ENCODE measurements at places on chromosomes 16 and 17.

- no peak for DNase-seq
Observed at GRCh38 chr17:66684731-66685130, 150.2 kb upstream of the CACNG5 start.

DNA sequence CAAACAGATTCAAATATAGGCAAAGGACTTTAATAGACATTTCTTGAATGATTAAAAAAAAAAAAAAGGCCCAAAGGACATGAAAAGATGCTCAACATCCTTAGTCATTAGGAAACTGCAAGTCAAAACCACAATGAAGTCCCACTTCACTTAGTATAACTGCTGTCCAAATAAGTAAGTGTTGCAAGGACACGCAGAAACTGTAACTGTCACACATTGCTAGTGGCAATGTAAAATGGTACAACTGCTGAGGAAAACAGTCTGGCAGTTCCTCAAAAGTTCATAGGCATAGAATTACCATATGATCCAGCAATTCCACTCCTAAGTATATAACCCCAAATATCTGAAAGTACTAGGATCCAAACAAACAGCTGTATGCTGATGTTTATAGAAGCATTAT is 112.7 kb downstream of the BRIP1 start:
- DNase-seq = no peak

DNA sequence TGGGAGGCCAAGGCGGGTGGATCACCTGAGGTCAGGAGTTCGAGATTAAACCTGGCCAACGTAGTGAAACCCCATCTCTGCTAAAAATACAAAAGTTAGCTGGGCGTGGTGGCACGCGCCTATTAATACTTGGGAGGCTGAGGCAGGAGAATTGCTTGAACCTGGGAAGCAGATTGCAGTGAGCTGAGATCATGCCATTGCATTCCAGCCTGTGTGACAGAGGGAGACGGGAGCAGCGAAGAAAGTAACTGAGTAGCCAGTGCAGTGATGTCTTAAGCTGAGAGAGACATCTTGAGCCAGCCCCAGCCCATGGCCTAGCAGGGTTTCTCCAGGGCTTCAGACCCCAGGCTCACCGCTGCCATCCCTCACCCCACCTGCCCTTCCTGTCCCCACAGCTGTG is 9.8 kb upstream of the SMIM5 start:
- DNase-seq = no peak

- DNase-seq = no peak
Observed at GRCh38 chr17:17700251-17700969, 19.2 kb downstream of the RAI1 start.

GRCh38 chr17:29021226-29021625 is 15.4 kb upstream of the SEZ6 start:
- DNase-seq = no peak

- no peak for DNase-seq
Observed at GRCh38 chr17:68204736-68205135, 43.1 kb upstream of the AMZ2 start.

- peak; percentile 21 for DNase-seq
Observed at GRCh38 chr17:36482611-36483504, 3.6 kb upstream of the ZNHIT3 start.

DNA sequence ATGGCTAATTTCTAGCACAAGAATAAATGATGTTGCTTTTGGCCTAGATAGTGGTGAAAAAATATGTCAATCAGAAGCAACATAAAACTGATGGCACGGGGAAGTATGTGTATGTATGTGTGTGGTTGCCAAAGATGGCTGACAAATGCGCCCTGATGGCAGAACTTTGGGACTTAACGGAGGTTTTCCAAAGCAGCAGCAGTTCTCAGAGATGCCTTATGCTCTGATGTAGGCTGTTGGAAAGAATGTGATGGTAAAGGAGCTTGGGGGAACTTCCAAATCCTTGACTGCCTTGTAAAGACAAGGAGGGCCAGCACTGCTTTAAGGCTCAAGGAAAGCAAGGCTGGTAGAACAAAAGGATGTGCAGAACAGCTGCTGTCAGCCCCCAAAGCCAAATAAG is 16.0 kb downstream of the KCTD19 start:
- no peak for DNase-seq

DNA sequence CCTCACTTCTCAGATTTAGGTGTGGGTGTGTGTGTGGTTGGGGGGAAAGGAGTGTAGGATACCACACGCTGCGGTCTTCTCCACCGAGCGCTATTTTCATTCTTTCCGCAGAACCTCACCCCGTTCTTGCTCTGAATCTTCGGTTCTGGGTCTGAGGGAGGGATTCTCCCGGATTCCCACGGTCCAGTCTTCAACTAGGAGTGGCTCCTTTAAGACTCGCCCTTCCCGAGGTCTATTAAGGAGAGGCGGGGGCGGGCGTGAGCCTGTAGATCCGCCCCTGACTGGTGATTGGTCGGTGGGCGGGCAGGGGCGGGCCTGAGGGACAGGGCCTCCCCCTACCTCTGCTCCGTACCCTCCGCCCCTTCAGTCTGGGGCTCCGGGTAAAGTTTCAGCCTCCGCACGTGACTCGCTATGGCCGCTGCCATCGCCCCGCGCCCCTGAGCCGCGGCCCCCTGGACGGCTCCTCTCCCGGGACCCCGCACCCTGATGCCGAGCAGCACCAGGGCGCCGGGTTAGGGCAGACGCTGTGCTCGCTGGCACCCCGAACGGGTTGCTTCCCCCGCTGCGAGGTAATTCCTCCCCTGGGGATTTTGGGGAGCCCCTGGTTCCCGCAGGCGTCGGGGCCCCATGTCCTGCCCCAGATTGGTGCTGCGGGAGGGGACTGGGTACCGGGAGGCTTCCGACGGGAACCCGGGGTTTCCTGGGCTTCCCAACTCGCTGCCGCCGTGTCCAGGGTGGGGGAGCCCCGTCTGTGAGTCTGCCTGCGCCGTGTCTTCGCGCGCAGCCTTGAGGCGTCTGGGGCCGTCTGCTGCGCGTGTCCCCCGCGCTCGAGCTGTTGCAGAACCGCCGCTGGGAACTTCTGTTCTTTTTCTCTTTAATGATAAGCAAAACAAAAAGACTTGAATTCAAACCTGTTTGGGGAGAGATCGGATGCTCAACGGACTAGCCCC is 9.2 kb downstream of the RARA start:
- peak; percentile 61 for DNase-seq

- DNase-seq = no peak
Observed at GRCh38 chr16:31375231-31375630, 17.9 kb upstream of the ITGAD start.

- no peak for DNase-seq
Observed at GRCh38 chr16:3767333-3767986, 50.1 kb upstream of the TRAP1 start.

Measured in NCI-H1417 treated with DMSO at 0.1 percent for 48 hours (cell line).